ENCODE measurements at places on chromosomes 7 and 10. TPM values are rescaled to one million over a fixed set of nuclear protein-coding genes. Genes with fewer than 3 reads are reported as not detected.

GRCh38 chr7:73715648-73716317 is 3.7 kb downstream of the STX1A start:
- no peaks in the 10 kb centered on the region for H3K4me1 ChIP-seq
- no peaks in the 10 kb centered on the region for H3K27me3 ChIP-seq
- no peak overlapping the region for H3K27ac ChIP-seq
- no peaks in the 10 kb centered on the region for H3K36me3 ChIP-seq
- no peak overlapping the region for H3K4me3 ChIP-seq

DNA sequence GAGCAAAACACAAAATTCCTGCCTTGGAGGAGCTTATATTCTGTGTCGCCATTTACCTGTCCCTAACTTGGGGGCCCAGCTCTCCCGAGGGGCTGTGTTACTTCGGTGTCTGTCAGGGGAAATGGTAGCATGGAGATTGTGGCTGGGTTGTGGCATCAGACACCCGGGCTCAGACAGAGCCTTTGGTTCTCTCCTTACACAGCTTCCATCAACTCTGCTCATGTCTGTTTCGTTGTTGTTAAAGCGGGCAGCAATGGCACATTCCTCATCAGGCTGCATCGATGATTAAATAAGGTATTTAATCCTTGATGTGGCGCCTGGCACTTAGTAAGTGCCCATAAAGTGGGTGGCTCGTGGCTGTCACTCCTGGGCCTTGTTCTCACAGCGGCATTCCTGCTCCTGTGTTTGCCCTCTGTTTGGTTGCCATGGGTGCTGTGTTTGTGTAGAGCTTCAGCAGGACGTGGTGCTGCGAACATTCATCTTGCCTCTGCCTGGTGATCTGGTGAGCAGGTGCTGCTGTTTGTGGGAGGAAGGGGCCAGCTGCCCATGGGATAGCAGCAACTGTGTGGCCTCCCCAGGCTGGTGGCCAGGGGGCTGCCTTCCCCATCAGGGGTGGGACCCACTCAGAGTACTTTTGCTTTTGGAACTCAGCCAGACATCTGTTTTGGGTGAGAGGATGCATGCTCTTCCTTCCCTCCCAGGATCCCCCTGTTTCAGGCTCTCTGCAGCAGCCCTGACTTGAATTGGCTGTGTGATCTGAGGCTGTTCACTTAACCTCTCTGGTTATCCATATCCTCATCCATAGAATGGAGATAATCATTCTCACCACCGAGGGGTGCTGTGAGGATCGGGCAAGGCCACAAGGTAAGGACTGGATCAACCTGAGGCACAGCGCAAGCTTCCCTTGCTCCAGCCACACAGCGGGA is 207.2 kb upstream of the SVIL start:
- H3K4me1 ChIP-seq, result peaks cover 5% of the 10 kb centered on the region
- no peaks in the 10 kb centered on the region for H3K27me3 ChIP-seq
- H3K36me3 ChIP-seq, result no peaks in the 10 kb centered on the region
- no peak overlapping the region for H3K4me3 ChIP-seq
- DNase-seq, result peak; percentile 77

ANXA8L1 gene
- total RNA-seq, result 0.60 TPM

OR2A7 gene
- 2.6 TPM for total RNA-seq

DNA sequence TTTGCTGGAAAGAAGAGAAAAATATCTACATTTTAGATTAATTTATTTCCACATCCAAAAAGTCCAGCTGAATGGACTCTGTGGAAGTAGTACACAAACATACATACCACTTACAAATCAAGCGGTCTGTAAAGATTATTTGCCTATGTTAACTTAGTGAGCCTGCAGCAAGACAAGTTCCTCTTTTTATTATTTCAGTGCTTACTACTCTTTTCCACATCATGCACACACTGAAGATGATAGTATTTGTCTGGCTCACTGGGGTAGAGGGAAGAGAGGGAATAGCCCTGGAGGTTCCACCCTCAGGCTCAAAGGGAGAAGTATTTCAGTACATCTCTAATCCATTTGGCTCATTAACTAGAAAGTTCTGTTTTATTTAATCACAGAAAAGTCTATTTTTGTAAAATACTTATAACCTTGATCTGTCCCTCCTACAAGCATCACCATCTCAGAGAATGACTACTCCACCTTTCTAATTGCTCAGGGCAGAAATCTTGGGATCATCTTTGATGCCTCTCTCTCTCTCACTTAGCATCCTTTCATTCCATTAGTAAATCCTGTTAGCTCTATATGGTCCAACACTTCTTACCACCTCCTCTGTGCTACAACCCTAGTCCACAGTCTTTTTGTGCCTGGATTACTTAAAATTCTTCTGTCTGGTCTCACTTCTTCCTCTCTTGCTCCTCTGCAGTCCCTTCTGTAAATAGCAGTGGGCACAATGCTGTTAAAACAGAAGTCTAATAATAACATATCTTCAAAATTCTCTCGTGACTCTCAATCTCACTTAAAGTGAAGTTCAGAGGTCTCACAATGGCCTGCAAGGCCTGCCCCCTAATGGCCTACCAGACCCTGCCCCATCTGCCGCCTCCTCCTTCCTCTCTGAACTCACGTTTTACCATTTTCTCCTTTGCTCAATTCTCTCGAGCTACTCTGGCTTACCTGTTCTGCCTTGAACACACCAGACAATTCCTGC is 64.3 kb upstream of the CCDC6 start:
- no peaks in the 10 kb centered on the region for H3K27me3 ChIP-seq
- no peak overlapping the region for H3K27ac ChIP-seq
- no peaks in the 10 kb centered on the region for H3K4me1 ChIP-seq
- DNase-seq, result no peak
- no peak overlapping the region for H3K4me3 ChIP-seq

DIP2C gene
- total RNA-seq, result 13.5 TPM

- no peak overlapping the region for H3K27ac ChIP-seq
- no peaks in the 10 kb centered on the region for H3K27me3 ChIP-seq
- peaks cover 24% of the 10 kb centered on the region for H3K4me1 ChIP-seq
- no peaks in the 10 kb centered on the region for H3K36me3 ChIP-seq
- DNase-seq, result no peak
These were observed 64.5 kb downstream of the NAMPT start for GRCh38 chr7:106220307-106220706.

MYL10 gene
- not detected for total RNA-seq

PIK3CG gene
- 0.73 TPM for total RNA-seq

DNA sequence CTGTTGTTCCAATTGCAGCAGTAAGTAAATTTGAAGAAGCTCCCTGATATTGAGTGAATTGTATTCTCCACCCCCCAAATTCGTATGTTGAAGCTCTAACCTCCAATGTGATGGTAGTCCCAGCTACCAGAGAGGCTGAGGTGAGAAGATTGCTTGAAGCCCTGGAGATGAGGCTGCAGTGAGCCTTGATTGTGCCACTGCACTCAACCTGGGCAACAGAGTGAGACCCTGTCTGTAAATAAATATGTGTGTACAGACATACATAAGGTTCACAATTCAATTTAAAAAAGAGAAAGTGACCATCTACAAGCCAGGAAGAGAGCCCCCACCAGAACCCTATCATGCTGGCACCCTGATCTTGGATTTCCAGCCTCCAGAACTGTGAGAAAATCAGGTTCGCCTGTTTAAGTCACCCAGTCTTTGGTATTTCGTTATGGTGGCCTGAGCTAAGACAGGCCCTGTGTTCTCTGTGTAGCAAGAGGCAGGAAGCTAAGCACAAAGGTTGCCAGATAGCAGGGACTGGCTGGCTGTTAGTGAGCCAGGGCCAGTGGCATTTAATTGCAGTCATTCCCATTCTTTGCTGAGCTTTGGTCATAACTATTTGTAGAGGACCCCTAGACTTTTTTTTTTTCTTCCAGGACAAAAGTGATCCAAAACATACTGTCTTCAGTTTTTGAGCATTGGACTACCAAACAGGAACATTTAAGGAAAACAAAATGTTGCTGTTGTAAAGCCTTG is 45.6 kb downstream of the AUTS2 start:
- H3K36me3 ChIP-seq, result no peaks in the 10 kb centered on the region
- H3K4me3 ChIP-seq, result no peak overlapping the region
- H3K4me1 ChIP-seq, result no peaks in the 10 kb centered on the region
- no peak for DNase-seq

RNF133 gene
- not detected for total RNA-seq

DNA sequence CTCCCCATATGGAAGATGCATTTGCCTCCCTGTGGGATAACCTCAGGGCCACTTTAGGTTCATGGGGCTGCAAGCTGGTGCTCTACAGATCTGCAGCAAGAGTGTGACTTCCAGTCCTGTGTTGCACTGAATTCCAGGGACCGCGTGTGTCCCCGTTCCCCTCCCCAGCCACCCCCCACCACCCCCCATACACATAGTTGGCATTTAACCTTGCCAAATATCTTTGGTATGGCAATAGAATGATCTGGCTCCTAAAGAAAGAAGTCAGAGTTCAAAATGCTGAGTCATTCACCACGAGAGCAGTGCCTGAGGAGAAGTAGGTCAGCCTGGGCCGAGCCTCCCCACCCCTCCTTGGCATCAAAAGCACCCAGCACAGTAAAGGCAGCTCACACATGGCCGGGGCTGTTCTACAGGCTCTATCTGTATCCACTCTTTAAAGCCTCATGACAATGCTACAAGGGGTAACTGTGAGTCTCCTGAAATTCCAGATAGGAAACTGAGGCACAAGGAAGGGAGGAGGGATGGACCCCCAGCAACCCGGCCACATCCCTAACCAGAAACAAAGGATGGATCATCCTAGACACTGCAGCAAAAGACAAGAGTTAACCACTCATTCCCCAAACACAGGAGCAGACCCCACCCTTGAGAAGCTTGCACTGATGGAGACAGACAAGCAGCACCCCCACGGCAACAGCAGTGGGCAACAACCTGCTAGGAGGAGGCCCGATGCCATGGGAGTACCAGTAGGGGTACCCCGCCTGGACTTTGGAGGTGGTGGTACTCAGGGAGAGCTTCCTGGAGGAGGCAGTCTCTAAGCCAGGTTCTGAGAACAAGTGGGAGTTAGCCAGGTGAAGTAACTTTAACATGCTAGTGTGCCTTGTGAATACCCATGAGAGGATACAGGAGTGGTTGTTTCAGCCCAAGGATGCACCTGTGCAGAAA is 70.3 kb upstream of the NANOS1 start:
- H3K36me3 ChIP-seq, result no peaks in the 10 kb centered on the region
- no peak overlapping the region for H3K4me3 ChIP-seq
- H3K27ac ChIP-seq, result no peak overlapping the region
- peaks cover 11% of the 10 kb centered on the region for H3K4me1 ChIP-seq
- no peak for DNase-seq

CFAP69 gene
- 2.7 TPM for total RNA-seq

DNA sequence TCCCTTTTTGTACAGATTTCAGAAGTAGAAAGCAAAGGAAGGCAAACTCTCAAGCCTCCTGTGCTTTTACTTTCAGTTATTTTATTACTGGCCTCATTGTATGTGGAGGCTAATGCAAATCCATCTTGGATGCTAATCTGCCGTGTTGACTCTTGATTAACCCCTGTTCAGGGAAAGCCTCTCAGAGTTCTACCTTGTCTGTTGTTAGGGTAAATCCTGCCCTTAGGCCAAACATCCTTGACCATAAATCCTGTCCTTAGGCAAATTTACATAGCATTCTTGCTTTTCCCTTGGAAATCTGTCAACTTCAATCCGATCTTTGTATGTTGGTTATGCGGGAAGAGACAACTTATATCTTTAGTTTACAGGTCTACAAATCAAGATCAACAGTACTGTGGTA is 709.9 kb upstream of the LRRTM3 start:
- no peaks in the 10 kb centered on the region for H3K27me3 ChIP-seq
- no peak overlapping the region for H3K27ac ChIP-seq
- no peaks in the 10 kb centered on the region for H3K36me3 ChIP-seq
- DNase-seq, result no peak

DNA sequence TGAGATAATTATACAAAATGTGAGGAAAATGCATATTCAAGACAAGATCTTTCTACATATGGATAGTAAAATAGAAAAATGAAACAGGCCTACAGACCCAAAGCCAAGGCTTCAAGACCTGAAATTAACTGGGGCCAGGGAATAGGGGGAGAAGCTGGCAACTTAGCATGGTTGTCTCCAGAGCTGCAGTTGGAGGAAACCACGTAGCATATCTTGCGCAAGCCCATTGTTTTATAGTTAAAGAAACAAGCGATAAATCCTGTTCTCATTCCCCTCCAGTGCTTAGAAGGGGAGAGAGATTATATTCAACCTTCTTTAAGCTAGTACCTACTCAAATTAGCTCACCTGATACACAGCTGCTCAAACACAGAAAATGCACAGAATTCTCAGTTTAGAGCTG is 197.1 kb downstream of the SORCS1 start:
- no peaks in the 10 kb centered on the region for H3K36me3 ChIP-seq
- H3K4me1 ChIP-seq, result no peaks in the 10 kb centered on the region
- H3K27me3 ChIP-seq, result no peaks in the 10 kb centered on the region
- H3K4me3 ChIP-seq, result no peak overlapping the region
- DNase-seq, result no peak

DNA sequence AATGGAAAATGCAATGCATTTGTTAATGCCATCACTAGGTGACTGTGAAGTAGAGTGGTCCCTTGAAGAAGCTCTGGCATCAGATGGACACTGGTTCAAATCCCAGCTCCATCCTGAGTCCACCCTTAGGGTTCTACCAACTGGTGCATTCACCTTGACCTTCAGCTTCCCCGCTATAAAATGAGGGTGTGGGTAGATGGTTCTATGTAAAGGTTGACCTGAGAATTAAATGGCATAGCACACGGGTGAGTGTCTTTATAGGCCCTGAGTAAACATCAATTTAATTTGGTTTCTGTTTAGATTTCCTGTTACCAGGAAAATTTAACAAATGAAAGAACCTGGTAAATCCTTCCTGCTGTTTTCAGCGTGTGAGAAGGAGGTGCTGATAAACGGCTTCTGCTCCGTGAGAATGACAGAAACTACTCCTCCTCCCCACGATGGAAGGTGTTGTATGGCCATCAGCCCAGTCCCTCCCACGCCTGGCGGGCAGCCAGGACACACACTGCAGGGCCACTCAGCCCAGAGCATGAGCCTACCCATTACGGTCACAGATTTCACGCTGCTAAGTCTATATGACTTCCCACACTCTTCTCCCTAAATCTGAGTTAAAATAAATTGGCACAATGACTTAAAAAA is 210.1 kb downstream of the TNS3 start:
- H3K27me3 ChIP-seq, result no peaks in the 10 kb centered on the region
- H3K36me3 ChIP-seq, result peaks cover 23% of the 10 kb centered on the region
- peak; percentile 89 for DNase-seq
- peaks cover 28% of the 10 kb centered on the region for H3K4me1 ChIP-seq
- no peak overlapping the region for H3K4me3 ChIP-seq

GRCh38 chr10:18086746-18087145 is 53.5 kb upstream of the CACNB2 start:
- no peak overlapping the region for H3K27ac ChIP-seq
- no peak overlapping the region for H3K4me3 ChIP-seq
- H3K4me1 ChIP-seq, result no peaks in the 10 kb centered on the region
- no peaks in the 10 kb centered on the region for H3K27me3 ChIP-seq
- no peaks in the 10 kb centered on the region for H3K36me3 ChIP-seq

Data from right lobe of liver (tissue), 6 donors.